Neural crest cell (in vitro differentiated cells): ENCODE measurements at places on chromosomes 11 and 22. TPM values are rescaled to one million over a fixed set of nuclear protein-coding genes. Genes with fewer than 3 reads are reported as not detected.

Gene CTSF
- total RNA-seq, result not detected in 2 replicates

DNA sequence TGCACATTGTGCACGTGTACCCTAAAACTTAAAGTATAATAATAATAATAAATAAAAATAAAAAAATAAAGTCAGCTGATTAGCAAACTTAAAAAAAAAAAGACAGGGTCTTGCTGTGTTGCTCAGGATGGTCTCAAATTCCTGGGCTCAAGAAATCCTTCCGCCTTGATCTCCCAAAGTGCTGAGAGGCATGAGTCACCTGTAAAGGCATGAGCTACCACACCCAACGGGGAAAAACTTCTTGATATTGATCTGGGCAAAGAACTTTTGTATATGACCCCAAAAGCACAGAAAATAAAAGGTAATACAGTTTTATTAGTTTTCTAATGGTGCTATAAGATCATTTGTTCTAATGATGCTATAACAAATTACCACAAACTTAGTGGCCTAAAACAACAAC is 46.1 kb downstream of the ENTHD1 start:
- H3K4me1 ChIP-seq, result no peaks in the 10 kb centered on the region
- peaks cover 37% of the 10 kb centered on the region for H3K27me3 ChIP-seq
- no peaks in the 10 kb centered on the region for H3K36me3 ChIP-seq
- no peak overlapping the region for H3K4me3 ChIP-seq

GRCh38 chr11:64455456-64456261 is 96.7 kb downstream of the RPS6KA4 start:
- H3K36me3 ChIP-seq, result no peaks in the 10 kb centered on the region

DNA sequence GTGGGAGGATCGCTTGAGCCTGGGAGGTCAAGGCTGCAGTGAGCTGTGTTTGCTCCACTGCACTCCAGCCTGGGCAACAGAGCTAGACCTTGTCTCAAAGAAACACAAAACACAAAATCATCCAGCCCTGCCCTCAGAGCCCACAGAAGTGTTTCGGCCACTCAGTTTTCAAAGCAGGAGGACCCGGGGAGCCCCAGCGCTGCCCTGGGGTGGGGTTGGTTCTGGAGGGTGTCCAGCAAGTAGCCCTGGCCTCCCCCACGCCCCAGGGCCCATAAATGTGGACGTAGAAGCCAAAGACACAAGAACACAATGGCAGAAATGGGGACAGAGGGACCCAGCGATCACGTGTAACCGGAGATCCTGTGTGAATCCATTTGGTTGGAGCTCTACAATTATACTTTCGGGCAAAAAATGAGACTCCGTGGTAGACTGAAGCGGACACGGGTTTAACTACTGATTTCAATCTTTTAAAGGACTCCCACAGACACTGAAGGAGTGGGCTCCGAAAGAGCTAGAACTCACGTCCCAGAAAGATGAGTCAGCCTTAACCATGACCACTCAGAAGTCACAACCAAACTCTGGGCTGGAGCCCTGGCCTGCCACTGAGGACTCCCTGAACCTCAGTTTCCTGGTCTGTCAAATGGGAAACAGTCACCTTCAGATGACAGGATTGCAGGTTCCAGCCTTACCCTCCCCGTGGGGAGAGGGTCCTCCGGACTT is 9.0 kb upstream of the CYTH4 start:
- peaks cover under 1% of the 10 kb centered on the region for H3K4me1 ChIP-seq
- H3K36me3 ChIP-seq, result no peaks in the 10 kb centered on the region
- H3K27me3 ChIP-seq, result peaks cover 28% of the 10 kb centered on the region

DNA sequence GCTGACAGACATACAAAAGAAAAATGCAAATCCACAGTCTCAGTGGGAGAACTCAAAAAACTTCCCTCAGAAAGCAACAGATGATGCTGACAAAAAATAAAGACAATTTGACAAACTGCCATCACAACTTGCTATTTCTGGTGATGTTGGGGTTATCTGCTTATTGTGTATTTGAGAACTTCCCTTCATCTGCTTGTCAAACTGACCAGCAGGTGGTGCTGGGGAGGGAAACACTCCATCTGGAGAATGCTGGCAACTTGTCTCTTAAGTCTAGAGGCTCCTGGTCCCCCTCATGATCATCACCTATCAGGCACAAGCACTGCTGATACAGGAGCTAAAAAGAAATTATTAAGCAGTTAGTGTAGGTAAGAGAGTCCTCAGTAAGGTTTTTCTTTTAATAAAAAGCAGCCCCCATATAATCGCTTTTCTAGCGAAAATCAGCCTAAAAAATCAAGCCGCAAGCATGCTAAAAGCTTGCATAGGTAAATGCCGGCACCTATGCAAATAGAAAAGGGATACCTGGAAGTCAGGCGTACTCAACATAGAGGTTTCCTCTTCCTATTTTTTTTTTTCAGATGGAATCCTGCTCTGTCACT is 9.8 kb upstream of the FAM111B start:
- DNase-seq, result peak; percentile 51
- H3K27ac ChIP-seq, result no peak overlapping the region
- no peak overlapping the region for H3K4me3 ChIP-seq
- peaks cover 35% of the 10 kb centered on the region for H3K27me3 ChIP-seq
- H3K36me3 ChIP-seq, result no peaks in the 10 kb centered on the region

DNA sequence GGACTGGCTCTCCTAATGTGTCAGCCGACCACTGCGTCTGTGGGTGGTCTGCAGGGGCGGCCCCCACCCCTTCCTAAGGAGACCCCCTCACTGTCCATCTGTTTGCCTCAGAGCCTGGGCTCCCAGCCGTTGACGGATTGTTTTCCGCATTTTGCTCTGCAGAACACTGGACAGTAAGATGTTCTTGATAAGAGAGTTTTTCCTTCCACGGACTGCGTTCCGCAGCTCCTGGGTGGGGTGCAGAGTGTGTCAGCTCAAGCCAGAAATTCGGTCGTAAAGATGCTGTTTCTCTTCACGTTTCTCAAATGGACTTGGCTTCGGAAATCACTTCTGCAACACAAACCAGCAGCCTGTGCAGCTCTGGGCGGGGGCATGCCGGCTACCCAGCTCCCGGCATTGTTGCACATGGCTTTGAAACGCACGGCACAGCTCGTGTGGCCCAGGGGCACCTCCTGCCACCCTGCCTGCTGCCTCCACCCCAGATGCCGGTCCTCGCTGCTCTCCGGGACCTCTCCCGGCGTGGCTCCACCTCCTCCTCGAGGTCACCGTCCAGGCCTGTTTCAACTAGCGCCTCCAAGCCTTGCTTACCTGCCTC is 2.9 kb upstream of the MRGPRG start:
- peaks cover 9% of the 10 kb centered on the region for H3K4me1 ChIP-seq
- peaks cover 10% of the 10 kb centered on the region for H3K27me3 ChIP-seq
- H3K4me3 ChIP-seq, result no peak overlapping the region
- no peak overlapping the region for H3K27ac ChIP-seq
- H3K36me3 ChIP-seq, result no peaks in the 10 kb centered on the region

DNA sequence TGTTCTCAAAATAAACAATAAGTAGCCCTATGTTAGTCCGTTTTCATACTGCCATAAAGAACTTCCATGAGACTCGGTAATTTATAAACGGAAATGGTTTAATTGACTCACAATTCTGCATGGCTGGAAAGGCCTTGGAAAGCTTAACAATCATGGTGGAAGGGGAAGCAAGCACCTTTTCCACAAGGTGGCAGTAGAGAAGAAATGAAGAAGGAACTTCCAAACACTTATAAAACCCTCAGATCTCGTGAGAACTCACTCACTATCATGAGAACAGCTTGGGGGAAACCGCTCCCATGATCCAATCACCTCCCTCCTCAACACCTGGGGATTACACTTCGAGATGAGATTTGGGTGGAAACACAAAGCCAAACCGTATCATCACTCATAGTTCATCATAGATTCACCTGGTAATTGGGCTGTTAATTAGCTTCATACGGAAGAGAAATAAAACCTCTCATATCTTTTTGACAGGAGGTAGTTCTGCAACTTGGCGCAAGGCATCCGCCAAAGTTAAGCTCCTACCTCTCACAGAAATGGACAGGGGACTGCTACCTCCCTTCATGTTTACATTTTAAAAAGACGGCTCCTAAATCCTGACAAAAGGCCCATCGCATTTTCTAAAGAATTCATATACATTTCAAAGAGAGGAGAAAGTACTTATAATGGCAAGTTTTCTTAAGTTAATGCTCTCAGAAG is 49.0 kb downstream of the MUC15 start:
- H3K36me3 ChIP-seq, result no peaks in the 10 kb centered on the region
- H3K4me3 ChIP-seq, result no peak overlapping the region
- no peaks in the 10 kb centered on the region for H3K27me3 ChIP-seq

GRCh38 chr11:71448257-71449171 is at the start of gene DHCR7:
Gene DHCR7, minus strand, starts transcription at chr11:71448393. Its CDS starts 3,441 bp downstream, at chr11:71444952.
- H3K4me3 ChIP-seq, result peak within 1 kb of the TSS; percentile 91
- H3K36me3 ChIP-seq, result peaks cover 26% of the 10 kb centered on the region
- peak; percentile 93 for DNase-seq
- H3K27me3 ChIP-seq, result no peaks in the 10 kb centered on the region
- peak within 1 kb of the TSS; percentile 94 for H3K27ac ChIP-seq
- peaks cover 72% of the 10 kb centered on the region for H3K4me1 ChIP-seq

Gene CNGA4
- 0.16 TPM in 1 of 2 replicates, not detected in the other for total RNA-seq

Gene DPP3
- 66.8 and 68.9 TPM in 2 replicates for total RNA-seq

Gene SNX32
- 1.9 and 2.4 TPM in 2 replicates for total RNA-seq
